ENCODE measurements at places on chromosomes 2 and 18. TPM values are rescaled to one million over a fixed set of nuclear protein-coding genes. Genes with fewer than 3 reads are reported as not detected.

TUBA4B gene
- total RNA-seq = not detected

GYPC gene
- 444 TPM for total RNA-seq

PGAP1 gene
- 3.6 TPM for total RNA-seq

GLI2 gene
- 0.16 TPM for total RNA-seq

DNA sequence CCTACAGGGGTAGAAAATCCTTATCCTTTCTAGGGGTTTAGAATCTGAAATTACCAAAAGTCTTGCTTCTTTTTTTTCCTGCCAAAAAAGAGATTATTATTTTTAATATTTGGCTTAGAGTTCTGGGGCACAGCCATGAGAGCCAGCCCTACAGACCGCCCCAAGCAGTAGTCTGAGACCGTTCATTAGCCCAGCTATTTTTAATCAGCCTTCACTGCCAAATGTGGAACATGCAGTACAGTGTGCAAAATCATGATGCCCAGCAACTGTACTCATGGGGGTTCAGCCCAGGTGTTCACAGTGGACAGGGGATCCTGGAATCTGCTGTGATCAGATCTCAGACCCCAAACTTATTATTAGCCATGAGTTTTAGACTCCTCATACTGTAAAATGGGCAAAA lies 60.4 kb downstream of the GRB14 start:
- no peak for DNase-seq

DNA sequence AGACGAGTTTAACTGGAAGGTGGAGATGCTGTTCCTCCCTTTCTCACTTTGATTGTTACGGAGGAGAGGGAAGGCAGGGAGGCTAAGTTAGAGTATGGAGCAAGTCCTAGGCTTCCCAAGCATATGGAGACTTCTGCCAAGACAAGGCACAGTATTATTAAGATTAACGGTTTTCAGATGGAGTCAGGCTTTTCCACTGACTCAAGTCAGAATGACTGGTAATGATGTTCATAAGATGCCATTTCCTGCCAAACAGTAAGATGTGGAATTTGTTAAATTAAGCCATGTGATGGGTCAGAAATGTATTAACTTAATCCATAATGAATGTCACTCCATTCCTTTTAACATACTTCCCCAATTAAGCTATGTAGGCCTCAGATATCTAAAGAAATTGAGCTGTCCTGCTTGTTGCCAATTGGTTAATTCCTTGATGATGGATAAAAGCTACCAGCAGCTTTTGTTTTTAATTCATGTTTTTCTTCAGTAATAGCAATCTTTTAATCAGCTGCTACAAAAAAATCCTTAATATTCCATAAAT lies 383.7 kb downstream of the ZNF521 start:
- DNase-seq = no peak

DNA sequence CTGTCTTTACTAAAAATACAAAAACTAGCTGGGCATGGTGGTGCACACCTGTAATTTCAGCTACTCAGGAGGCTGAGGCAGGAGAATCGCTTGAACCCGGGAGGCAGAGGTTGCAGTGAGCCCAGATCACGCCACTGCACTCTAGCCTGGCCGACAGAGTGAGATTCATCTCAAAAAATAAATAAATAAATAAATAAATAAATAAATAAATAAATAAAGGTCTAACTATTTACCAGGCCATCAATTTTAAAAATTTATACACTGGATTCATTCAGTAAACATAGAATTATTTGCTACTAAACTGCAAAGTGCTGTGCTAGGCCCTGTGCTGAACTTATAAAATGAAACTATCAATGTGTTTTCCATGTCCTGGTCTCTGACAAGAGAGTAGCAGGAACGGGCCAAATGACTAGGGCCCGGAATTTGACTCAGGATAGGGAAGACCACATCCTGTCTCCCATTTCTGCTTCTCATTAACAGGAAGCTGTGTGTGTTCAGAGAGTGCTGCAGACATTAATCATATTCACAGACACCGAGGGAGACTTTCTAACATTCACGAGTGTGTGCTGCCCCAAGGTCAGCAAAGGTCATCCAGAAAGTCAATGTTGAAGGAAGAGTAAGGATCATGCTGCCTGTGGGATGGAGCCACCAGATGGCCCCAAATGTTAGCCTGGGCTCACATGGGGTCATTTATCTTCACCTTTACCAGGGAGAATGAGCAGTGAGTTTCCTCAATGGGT lies 95.8 kb downstream of the SPP2 start:
- peak; percentile 67 for DNase-seq

Data from SK-MEL-5 (cell line).